ENCODE measurements at places on chromosomes 2 and 18. TPM values are rescaled to one million over a fixed set of nuclear protein-coding genes. Genes with fewer than 3 reads are reported as not detected.

The ZNF514 gene
- polyA plus RNA-seq: 17.3 TPM

The SMAD4 gene
- polyA plus RNA-seq: 108 TPM

The GALNT13 gene
- 0.42 TPM for polyA plus RNA-seq

The TACR1 gene
- 0.66 TPM for polyA plus RNA-seq

The UPP2 gene
- polyA plus RNA-seq: 0.08 TPM

The RAB27B gene
- 3.0 TPM for polyA plus RNA-seq

The NGEF gene
- not detected for polyA plus RNA-seq

The VWC2L gene
- not detected for polyA plus RNA-seq

The MYO1B gene
- 92.9 TPM for polyA plus RNA-seq

The KYNU gene
- 0.60 TPM for polyA plus RNA-seq

The TMEM185B gene
- 14.4 TPM for polyA plus RNA-seq

The RHBDD1 gene
- polyA plus RNA-seq: 17.2 TPM

The ANKAR gene
- 5.7 TPM for polyA plus RNA-seq

The UGGT1 gene
- 23.6 TPM for polyA plus RNA-seq

The TTR gene
- polyA plus RNA-seq: not detected

The KCNG2 gene
- 0.34 TPM for polyA plus RNA-seq

The DYSF gene
- polyA plus RNA-seq: 91.6 TPM

The MYCN gene
- polyA plus RNA-seq: 8.1 TPM

DNA sequence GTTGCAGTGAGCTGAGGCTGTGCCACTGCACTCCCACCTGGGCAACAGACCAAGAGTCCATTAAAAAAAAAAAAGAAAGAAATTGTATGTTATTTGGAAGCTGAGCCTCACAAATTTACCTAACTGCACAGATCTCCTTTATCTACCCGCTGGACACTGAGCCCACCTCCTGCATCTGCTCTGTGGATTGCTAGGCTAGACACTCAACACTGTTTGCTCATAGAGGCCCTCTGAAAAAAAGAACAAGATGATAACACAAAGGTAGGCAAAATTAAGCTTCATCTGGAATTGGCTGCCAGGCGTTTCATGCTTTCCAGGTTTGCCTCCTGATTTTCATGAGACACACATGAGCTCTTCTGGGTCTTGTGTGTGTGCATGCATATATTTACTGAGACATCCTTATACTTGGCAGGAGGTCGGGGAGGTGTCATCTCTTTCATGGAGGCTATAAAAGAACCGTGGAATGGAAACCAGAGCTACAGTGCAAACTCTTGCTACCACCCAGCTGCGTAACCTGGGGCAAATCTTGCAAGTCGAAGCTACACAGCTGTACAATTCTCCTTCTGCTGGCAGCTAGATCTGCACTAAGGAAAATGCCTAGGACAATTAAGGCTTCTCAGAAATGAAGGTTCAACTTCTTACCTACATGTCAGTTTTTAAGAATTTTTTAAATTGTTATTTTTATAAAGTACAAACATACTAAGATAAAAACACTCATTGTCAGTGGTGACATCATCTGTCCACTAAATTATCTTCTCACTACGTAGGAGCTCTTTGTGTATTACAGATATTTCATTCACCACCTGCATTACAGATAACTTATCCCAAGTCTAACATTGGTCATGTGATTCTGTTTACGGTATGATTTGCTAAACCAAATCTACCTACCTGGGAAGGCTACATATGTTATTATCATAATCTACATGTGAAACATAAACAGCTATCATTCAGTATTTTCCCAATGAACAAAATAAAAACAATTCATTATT, 63.1 kb downstream of the CABYR start:
- DNase-seq: no peak

DNA sequence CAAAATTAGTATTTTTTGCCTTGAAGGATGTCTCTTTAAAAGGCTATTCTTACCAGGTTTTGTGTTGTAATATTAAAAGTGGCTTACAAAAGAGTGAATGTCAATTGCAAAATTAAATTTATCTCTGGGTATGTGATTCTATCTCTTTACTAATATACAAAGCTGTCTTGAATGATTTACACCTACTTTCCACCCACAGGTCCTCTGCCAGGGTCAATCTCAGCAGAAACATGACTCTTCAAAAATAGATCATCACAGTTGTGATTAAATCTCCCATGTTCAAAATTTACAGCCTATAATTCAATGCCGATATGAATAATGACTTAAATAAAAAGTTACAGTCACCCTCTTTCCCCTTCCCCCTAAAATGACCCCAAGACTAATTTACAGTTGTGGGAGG, 78.8 kb downstream of the SLC8A1 start:
- no peak for DNase-seq

DNA sequence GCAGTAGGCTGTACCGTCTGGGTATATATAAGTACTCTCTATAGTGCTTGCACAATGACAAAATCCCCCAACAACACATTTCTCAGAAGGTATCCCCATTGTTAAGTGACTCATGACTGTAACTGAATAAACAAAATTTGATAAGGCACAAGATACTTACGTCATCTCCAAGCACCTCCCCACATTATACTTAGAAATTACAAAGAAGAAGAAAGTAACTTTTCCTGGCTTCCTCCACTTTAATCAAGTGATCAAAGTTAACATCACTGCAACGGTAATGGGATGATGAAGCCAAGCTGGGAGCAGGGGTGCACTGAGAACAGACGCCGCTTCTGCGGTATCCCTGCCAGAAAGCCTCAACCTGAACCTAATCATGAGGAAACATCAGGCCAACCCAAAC, 9.7 kb downstream of the TNS1 start:
- no peak for DNase-seq

DNA sequence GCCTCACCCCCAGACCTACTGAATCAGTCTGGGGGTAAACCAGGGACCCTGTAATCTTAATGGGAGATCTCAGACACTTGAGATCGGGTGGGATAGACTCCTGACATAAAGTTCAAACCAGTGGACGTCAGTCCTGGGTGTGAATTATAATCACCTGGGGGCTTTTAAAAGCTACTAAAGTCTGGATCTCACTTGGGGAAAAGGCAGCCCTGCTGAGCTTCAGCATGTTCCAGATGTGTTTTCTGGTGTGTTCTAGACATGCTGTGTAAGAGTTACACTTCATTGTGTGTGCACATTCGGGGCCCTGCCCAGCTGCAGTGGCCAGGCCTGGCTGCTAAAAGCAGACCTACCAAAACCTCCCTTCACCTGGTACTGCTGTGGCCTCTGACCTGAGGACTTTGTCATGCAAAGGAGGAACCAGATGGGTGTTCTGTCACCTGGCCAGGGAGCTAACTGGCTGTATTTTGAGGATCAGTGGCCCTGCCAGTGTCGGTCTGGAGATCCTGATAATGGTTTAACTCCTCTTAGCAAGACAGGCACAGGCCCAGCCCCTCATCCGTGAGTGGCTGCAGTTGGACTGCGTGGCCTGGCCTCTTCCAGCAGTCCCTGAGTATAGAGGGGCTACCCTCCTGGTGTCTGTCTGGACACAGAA, 10.6 kb downstream of the RRM2 start:
- no peak for DNase-seq

GRCh38 chr18:57915248-57915647, 112.1 kb upstream of the ATP8B1 start:
- DNase-seq: no peak

DNA sequence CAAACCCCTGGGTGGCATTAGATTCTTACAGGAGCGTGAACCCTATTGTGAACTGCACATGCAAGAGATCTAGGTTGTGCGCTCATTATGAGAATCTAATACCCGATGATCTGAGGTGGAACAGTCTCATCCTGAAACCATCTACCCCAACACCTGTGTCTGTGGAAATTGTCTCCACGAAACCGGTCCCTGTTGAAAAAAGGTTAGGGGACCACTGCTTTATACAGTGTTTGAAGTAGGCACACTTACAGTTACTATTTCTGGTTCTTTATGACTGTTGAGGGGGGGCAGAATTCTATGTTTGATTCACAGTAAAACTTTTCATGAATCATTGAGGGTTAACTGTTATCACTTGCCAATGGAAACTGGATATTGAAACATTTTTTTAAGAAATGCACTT, 72.0 kb downstream of the RIF1 start:
- no peak for DNase-seq

DNA sequence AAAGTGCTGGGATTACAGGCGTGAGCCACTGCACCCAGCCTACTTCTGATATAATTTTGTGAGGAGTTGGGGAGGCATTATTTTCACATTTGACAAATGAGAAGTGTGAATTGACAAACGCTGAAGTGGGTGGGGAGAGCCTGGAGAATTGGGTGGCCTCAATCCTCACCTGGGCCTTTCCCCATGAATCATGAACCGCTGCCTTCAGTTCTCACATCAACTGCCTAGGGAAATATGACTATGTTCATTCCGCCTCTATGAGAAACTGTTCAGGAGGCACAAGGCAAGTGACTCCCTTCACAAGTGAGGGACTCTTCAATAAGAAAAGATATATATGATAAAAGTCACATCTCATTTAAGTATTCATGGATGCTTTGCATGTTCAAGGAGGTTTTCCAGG, 96.6 kb upstream of the RND3 start:
- DNase-seq: no peak

DNA sequence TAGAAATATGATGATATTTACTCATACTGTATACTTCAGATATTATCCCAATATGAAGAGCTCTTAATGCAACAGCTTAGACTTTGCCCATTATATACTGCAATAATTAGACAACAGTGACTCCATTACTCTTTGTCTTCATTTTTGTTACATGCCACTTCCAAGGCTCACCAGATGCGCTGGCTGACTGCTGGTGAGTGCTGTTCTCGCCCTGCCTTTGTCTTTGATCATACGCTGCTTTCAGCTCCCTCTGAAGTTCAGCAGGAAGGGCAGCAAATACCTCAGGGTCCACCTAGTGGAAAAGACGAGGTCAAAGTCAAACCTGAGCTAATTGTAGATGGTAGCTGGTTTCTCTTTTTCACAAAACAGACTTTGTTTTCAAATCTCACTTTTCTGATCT, 66.3 kb downstream of the EIF5B start:
- no peak for DNase-seq

- no peak for DNase-seq
These were observed 20.7 kb upstream of the TTN start for GRCh38 chr2:178827739-178828485.

- DNase-seq: peak; percentile 13
These were observed 257.7 kb downstream of the PTGR3 start for GRCh38 chr18:74951165-74951760.

DNA sequence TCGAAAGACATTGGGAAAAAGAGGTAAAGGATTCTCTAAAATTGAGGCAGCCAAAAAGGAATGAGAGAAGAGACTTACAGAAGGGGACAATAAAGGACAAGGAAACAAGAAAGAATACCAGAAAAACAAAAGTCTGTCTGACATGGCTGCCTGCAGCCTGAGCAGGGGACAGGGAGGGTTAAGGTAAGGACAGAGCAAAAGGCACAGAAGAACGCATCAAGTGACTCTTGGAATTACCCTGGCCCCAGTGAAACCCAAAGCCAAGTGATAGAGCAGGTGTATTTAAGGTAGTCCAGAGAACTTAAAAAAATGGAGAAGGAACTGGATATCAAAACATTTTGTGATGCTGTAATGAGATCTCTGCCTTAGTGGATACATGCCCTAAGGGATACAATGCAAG, 47.1 kb upstream of the XIRP2 start:
- no peak for DNase-seq

DNA sequence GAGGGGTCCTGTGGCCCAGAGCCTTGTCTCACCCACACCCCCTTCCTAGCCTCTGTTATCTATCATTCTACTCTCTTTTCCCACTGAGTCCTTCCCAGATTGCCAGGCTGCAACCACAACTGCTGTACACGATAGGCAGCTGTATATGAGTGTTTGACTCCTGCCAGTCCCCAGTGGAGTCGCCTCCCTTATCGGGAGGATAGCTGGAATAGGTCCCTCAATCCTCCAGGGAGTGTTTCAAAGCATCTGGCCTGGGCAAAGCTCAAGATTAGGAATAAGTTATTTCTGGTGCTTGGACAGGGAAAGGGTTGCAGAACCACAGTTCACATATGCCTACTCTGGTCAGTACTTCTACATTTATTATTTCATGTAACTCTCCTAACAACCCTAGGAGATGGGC, 4.8 kb downstream of the MSGN1 start:
- no peak for DNase-seq

GRCh38 chr2:173458991-173459780, 104.5 kb downstream of the CDCA7 start:
- no peak for DNase-seq

DNA sequence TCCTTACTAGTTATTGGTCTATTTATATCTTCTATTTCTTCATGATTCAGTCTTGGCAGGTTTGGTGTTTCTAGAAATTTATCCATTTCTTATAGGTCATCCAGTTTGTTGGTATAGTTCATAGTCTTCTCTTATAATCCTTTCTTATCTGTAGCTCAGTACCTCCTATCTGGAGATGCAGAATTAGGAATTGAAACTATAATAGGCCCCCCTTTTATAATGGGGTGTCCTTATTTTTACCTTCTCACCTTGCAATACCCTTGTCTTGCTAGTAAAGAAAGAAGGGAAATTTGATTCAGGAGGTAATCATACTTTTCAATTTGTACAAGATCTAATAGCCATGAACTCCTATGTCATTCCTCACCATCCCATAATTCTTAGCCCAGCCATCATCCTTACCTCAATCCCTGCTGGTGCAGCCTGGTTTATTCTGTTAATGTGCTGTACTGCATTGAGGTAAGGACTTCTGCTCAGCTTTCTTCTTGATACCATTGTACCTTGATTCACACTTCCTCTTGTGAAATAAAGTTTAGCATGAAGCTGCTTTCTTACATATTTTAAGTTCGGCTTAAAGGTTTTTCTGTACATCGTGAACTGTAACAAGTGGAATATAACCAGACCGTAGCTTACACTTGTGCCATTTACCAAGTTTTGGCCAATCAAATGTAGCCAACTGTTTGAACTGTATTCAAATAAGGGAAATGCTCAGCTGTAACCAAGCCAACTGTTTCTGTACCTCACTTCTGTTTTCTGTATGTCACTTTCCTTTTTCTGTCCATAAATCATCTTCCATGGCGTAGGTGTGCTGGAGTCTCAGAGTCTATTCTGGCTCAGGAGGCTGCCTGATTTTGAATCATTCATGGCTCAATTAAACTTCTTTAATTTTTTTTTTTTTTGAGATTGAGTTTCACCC, 40.1 kb upstream of the PTH2R start:
- no peak for DNase-seq

DNA sequence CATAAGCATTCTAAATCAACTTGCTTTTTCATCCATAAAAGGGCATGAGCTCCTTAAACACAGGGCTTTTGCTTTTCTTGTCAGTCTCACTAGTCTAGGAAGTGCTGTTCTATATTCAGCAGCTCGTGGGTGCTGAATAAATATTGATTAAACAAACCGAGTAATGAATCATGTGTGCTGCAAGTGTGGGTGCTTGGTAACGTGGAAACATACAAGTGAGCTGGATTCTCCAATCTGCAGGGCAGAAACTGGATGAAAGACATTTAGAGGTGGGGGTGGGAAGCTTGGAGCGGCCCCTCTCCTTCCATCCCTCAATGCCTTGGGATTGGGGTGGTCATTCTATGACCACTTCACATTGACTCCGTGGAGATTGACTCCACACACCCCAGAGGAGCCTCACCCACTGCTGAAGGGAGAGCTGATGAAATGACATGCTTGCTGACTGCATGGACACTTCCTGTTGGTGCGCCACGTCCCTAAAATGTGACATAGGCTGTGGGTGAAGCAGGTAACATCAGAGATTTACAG, 114.6 kb downstream of the DOCK10 start:
- DNase-seq: no peak

GRCh38 chr18:48296581-48296980, 112.6 kb downstream of the ZBTB7C start:
- no peak for DNase-seq

- DNase-seq: peak; percentile 22
These were observed 39.2 kb upstream of the RNU4ATAC start for GRCh38 chr2:121491518-121491917.

- no peak for DNase-seq
These were observed 54.3 kb upstream of the RGPD4 start for GRCh38 chr2:107772353-107772752.

GRCh38 chr2:833180-833579, 117.5 kb upstream of the SNTG2 start:
- no peak for DNase-seq
